ENCODE measurements at places on chromosomes 6 and 20. TPM values are rescaled to one million over a fixed set of nuclear protein-coding genes. Genes with fewer than 3 reads are reported as not detected.

DNA sequence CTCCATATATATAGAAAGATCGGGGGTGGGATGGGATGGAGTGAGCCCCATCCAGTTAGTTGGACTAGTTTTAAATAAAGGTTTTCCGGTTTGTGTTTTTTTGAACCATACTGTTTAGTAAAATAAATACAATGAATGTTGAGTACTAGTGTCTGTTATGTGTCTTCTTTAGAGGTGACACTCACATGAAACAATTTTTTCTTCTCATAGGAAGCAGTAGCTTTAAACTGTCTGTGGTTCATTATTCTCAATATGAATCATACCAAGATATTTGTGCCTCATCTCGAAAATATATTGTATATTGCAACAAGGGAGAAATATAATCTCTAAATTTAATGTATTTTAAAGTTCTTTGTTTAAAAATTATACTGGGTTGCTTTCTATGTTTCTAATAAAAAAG, 33.4 kb downstream of the HSF2 start:
- H3K27ac ChIP-seq = no peak overlapping the region
- DNase-seq = no peak
- no peak overlapping the region for H3K4me3 ChIP-seq

GRCh38 chr20:57593134-57593886, 26.9 kb downstream of the ZBP1 start:
- no peaks in the 10 kb centered on the region for H3K27me3 ChIP-seq
- no peak for DNase-seq
- no peaks in the 10 kb centered on the region for H3K4me1 ChIP-seq
- no peaks in the 10 kb centered on the region for H3K36me3 ChIP-seq
- no peak overlapping the region for H3K27ac ChIP-seq
- H3K4me3 ChIP-seq = no peak overlapping the region

DNA sequence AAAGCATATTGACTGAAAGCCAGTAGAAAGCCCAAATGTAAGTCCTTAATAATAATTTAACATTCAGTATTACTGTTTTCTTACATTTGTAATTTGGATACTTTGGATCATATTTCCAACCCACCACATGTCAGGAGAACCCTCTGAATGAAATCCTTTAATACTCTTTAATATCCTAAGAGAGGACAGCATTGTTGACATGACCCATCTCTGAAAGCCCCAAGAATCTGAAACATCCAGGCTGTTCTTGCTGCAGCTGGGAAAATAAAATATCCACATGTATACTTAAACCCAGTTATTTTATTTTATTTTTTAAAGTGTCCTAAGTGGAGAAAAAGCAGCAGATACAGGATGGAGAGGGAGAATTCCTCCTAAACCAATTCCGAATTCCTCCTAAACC, 130.8 kb upstream of the RIPOR2 start:
- 0 out of 2 replicates have a peak, but pooled peaks cover 2% of the 10 kb centered on the region for H3K27me3 ChIP-seq
- H3K27ac ChIP-seq = no peak overlapping the region
- H3K4me3 ChIP-seq = no peak overlapping the region
- H3K36me3 ChIP-seq = no peaks in the 10 kb centered on the region
- no peaks in the 10 kb centered on the region for H3K4me1 ChIP-seq
- DNase-seq = no peak

The ZNF391 gene
- total RNA-seq = 4.4 TPM

The TNFAIP3 gene
- total RNA-seq = 15.0 TPM
